Activated T-helper 2 cell treated with anti-CD3 and anti-CD28 coated beads, Interferon-gamma antibody, Interleukin-2, Interleukin-4, amounts not matched to agents 10 μg/mL and 5 μg/mL and 100 μg/mL, durations not matched to agents 14 hours and 24 hours and 36 hours (primary cell): ENCODE measurements at places on chromosomes 12 and 14.

GRCh38 chr12:122893208-122894153, 2.4 kb downstream of the VPS37B start:
- DNase-seq, result no peak
- H3K36me3 ChIP-seq, result peaks cover 15% of the 10 kb centered on the region
- H3K4me1 ChIP-seq, result peaks cover 62% of the 10 kb centered on the region
- H3K27me3 ChIP-seq, result peaks cover 5% of the 10 kb centered on the region

DNA sequence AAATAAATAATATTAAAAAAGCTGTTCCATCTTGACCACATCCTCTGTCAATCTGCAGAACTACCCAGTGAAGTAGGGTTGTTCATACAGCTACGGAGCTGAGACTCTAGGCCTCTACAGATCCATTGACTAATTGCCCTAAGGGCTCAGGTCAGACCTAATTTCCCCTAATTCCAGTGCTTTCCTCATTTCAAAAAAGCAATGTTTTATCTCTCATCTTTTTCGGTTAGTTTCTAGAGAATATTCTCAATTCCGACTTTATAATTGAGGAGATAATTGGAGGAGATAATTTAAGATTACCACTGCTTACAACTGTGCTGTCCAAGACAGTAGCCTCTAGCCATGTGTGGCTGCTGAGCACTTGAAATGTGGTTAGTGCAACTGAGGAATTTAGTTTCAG, 167.1 kb downstream of the KIF21A start:
- DNase-seq, result no peak
- peaks cover 21% of the 10 kb centered on the region for H3K27me3 ChIP-seq
- H3K36me3 ChIP-seq, result no peaks in the 10 kb centered on the region

GRCh38 chr14:95244587-95244986, 75.1 kb downstream of the CLMN start:
- no peak for DNase-seq
- no peak overlapping the region for H3K4me3 ChIP-seq
- no peaks in the 10 kb centered on the region for H3K4me1 ChIP-seq

DNA sequence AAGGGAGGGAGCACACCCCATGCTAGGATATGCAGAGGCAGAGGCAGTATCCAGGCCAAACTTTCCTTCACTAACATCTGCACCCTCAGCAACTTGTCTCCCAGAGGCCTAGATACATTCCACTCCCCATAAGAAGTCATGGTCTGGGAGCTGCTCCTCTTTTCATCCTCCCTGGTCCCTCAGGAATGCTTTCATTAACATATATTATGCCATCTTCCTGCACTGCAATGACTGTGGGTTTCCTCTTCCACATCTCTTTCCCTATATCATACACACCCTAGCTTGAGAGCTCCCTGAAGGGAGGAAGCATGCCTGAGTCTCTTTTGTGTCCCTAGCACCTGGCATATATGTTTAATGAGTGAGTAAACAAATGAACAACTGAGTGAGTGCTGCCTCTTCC, 8.6 kb downstream of the DDN start:
- DNase-seq, result no peak
- no peak overlapping the region for H3K4me3 ChIP-seq
- H3K27ac ChIP-seq, result no peak overlapping the region
- peaks cover 8% of the 10 kb centered on the region for H3K4me1 ChIP-seq
- no peaks in the 10 kb centered on the region for H3K36me3 ChIP-seq
- H3K27me3 ChIP-seq, result peaks cover 65% of the 10 kb centered on the region

DNA sequence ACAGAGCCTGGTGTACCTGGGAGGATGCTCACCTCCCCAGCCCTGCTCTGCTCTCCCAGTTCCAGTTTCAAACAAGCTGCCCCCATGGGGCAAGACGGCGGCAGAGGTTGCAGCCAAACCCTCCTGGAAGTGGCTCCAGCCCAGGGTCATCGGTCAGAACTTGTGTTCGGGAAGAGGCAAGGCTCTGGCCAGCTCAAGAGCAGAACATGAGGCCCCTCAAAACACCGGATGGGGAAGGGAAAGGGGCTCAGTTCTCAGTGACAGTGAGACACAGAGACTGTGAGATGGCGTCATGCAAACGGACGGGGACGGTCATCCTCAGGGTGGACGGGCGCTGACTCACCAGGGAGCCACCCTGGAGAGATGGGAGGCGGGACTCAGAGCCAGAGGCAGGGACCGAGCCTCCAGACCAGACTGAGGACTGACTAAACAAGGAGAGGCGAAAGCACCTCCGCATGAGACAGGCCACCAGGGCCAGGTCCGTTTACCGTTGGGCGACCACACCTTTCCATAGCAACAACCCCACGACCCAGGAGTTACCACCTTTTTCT, 63.9 kb upstream of the GALNT9 start:
- H3K4me3 ChIP-seq, result no peak overlapping the region
- H3K4me1 ChIP-seq, result no peaks in the 10 kb centered on the region

- H3K4me1 ChIP-seq, result peaks cover 9% of the 10 kb centered on the region
- H3K27me3 ChIP-seq, result peaks cover 7% of the 10 kb centered on the region
- H3K4me3 ChIP-seq, result no peak overlapping the region
- no peaks in the 10 kb centered on the region for H3K36me3 ChIP-seq
- no peak overlapping the region for H3K27ac ChIP-seq
Observed at GRCh38 chr12:115872212-115872611, 405.3 kb downstream of the MED13L start.
